Vagina (tissue), 2 donors: ENCODE measurements at places on chromosomes 12 and 14.

DNA sequence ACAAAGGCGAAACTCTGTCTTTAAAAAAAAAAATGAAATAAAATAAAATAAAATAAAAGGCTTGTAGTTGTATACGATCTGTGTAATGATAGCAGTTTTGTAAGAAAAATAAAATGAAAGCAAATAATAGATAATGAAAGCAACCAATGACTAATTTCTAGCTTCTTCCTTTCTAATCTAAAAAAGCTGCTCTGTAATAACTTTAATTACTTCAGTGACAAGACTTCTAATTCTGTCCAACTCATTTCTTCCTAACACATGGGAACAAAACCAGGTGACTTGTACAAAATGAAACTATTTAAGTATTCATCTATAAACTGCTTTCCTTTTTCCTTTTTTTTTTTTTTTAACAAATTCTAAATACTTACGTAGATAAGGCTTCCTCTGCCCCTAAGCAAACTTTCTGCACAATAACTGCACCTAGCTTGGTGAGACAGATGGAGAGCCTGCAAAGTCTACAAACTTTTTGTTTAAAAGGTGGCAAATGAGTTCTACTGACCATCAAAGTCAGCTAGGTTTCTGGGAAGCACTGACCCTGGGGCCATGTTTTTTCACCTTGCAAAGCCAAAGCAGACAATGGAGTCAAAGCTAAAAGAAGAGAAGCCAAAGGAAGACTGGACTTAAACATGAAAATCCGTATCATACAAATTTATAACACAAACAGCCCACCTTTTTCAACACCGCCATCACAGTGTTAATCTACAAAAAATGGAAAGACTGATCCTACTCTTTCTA is 28.2 kb downstream of the DENND5B start:
- no peak for DNase-seq

GRCh38 chr12:109571773-109572505 is 1.4 kb downstream of the MMAB start:
- no peak for DNase-seq

GRCh38 chr14:30283822-30284446 is 275.0 kb upstream of the G2E3 start:
- no peak for DNase-seq

DNA sequence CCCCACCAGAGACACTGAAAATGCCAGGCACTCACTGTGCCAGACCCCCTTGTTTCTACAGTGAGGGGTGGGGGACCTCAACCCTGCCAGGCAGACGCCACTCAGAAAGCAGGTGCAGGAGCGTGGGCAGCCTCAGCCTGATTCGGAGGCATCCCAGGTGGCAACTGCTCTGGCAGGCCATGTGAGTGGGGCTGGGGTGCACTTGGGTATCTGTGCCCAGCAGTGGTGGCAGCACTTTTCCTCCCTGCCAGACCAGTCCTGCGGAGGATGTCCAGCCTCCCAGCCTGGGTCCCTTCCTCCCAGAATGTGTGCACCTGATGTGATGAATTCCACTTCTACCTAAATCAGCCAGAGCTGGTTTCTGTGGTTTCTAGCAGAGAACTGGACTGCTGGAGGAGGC is 13.4 kb upstream of the TTC7B start:
- DNase-seq, result no peak

- DNase-seq, result no peak
Observed at GRCh38 chr14:47300796-47301195, 374.6 kb downstream of the MDGA2 start.

- no peak for DNase-seq
Observed at GRCh38 chr12:92987362-92987761, 58.3 kb upstream of the EEA1 start.

DNA sequence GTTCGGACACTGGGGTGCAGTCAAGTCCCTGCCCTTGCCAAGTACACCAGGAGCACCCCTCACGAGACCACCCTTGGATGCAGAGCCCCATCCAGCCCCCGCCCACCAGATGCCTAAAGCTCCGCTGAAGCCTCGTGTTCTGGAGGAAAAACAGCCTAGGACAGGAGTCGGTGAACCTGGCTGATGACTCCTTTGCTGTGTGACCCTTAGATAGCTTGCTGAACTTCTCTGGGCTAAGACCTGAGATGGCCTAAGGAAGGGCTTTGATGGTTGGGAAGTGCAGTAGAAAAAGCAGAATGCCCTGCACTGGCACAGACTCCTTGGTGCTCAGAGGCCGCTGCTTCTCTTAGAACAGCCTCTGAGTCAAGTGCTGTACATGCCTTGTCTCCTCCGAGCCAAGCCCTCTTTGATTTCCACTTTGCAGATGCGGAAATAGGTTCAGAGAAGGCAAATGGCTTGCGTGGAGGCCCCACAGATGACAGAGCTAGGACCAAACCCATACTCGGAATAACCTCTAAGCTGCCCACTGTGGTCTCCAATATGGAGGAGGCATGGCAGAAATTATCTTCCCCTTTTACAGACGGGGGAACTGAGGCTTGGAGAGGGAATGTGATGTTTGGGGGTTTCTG is 52.3 kb downstream of the MVK start:
- no peak for DNase-seq

- DNase-seq, result no peak
Observed at GRCh38 chr12:96510306-96510764, 21.0 kb downstream of the CFAP54 start.

DNA sequence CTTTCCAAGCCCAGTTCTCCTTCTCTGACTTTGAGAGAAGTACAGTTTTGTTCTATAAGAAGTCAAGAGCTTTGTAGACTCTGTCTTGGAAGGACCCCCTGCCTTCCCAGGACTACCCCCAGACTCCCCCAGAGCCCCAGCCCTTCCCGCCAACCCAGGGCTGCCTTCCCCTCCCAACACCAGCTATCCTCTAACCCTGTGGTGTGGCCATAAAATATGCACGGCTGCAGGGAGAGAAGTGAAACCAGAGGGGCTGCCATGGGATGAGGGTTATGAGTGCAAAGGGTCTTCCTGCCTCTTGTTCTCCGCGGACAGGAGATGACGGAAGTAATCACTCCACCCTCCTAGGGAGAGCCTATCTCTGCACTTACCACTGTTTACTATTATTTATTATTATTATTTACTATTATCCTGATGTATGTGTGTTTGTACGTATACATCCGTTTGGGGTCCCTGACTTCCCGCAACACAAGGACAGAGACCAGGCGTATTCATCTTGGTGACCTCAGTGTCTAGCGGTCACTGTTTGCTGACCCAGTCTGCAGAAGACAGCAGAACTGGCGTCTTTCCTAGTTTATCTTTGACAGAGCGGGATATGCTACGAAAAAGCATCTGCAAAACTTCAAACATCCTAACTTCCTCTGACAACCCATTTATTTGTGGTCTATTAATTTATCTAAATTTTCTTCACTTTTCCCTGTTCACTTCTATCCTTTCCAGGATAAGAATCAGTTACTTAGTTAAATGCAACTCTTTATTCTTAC is 3.5 kb upstream of the SCNN1A start:
- DNase-seq, result no peak

DNA sequence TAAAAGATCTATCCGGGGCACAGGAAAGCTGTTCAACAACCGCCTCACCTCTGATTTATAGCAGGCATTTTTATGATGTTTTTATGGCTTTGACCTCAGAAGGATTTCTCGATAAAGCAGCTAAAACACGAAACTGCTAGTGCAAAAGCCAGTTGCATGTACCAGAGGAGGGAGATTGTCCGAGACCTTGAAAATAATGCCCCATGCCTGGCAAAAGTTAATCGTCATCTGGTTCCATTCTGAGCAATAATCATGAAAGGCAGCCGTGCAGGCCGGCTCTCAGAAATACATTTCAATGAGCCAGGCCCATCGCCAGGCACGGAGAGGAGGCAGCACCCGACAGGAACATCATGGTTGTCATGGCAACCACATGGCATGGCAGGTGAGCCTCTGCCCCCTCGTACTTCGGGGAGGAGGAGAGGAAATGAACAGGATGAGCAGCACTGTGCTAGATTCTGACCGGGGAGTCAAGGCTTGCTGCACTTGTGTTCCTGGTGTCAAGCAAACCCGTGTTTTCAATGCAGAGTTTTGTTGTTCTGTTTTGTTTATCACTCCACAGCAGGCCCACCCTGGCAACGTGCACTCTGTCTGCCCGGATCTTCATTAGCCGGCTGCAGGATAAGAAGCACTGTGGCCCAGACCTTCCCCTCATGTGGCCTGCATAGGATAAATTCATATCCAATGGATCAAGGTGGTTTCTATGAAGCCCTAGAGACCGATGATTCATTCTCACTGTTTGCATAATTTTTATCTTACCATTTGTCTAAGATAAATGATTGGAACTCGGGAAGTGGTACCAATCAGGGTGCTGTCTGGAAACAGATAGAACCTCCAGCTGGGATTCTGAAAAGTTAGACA is 160.2 kb downstream of the RIMBP2 start:
- DNase-seq, result no peak

DNA sequence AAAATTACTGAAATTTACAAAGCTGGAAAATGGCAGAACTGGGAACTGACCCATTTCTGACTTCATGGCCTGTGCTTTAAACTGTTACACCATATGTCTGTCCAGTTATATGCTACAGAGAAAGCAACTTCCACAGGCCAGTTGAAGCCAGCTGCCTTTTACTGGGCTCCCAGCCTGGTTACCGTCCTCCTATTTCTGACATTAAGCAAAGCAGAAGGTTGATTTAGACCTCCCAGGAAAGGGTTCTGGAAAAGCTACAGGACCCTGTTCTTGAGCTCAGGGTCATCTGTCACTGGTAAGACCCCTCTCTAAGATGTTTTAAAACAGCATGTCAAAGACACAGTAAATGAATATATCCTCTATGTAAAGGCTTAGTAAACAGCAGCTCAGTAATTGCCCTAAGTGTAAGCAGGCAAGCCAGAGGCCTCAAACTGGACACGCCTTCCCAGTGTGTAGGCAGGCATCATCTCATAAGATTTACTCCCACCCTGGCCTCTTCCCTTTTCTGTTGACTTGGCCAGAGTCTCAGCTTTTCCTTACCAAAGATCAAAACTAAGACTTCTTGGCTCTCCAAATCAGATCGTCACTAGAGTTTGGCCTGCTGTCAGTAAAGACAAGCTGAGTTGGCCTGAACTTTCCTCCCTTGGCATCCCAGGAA is 55.4 kb upstream of the RNU6-8 start:
- DNase-seq, result no peak

DNA sequence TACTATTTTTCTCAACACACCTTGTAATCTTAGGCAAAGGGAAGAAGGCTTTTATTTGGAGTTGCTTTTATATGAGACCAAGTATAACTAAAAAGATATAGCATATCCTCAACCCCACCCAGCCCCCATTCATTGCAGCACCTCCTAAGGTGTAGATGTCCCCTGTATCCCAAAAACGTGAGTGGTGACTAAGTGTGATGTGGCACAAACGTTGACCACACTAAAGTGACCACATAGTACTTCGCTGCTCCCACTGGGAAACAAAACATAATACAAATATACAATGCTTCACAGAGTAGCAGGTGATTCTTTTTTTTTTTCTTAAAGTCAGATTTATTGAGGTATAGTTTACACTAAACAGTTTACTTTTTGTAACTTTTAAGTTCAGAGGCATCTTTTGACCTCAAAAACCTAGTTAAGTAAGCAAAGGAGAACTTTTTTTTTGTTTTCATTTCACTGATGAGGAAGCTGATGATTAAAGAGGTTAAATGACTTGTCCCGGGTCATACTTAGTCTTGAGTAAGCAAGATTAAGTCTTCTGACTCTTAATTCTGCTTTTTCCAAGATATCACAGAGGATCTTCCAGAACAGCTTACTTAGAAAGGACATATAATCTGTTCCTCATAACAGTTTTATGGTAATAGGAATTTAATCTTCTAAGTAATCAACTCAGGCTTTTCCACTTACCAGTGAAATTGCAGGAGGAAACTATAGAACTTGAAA is 245.2 kb upstream of the PLEKHG7 start:
- no peak for DNase-seq

GRCh38 chr12:40331886-40332285 is 107.1 kb downstream of the LRRK2 start:
- no peak for DNase-seq

GRCh38 chr14:64074961-64075612 is 219.1 kb downstream of the ESR2 start:
- no peak for DNase-seq

DNA sequence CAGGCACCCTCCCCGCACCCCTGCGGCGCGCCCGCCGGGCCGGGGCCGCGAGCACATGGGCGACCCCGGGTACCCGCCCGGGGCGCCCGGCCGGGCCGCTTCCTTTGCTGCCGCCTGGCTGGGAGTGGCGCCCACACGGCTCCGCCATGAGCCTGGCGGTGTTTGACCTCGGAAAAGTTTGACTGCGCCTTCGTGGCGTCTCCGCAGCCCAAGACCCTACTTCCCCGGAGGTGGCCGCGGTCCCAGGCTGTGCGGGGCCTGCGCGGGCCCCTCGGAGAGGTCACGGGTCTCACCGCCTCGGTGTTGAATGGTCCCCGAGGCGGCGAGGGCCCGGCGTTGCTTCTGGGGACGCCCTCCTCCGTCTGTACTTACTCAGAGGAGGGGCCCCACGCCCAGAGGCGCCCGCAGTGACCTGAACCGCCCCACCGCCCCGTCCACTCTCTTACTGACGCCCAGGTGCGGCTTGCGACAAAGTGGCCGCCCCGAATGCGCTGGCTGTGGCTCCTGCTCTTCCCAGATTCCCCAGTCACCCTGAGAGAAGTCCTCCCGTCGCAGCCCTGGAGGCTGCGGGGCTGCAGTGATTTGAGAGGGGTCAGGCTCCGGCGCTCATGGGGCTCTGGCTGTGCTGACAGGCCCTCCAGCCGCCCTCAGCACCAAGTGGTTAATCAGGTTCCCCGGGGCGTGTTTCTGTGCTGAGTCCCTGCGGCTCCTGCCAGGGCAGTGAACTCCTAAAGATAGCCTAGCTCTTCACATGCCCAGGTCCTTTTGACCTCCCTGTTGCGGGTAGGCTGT is 5.8 kb downstream of the KMT5A start:
- no peak for DNase-seq

GRCh38 chr14:30159374-30159773 is 231.7 kb upstream of the PRKD1 start:
- no peak for DNase-seq

GRCh38 chr12:124954771-124955170 is 34.2 kb downstream of the DHX37 start:
- DNase-seq, result no peak
